ENCODE measurements at places on chromosomes 16 and 17.
A peak's percentile ranks its signal among the peaks of the same experiment; 100 is the strongest.

DNA sequence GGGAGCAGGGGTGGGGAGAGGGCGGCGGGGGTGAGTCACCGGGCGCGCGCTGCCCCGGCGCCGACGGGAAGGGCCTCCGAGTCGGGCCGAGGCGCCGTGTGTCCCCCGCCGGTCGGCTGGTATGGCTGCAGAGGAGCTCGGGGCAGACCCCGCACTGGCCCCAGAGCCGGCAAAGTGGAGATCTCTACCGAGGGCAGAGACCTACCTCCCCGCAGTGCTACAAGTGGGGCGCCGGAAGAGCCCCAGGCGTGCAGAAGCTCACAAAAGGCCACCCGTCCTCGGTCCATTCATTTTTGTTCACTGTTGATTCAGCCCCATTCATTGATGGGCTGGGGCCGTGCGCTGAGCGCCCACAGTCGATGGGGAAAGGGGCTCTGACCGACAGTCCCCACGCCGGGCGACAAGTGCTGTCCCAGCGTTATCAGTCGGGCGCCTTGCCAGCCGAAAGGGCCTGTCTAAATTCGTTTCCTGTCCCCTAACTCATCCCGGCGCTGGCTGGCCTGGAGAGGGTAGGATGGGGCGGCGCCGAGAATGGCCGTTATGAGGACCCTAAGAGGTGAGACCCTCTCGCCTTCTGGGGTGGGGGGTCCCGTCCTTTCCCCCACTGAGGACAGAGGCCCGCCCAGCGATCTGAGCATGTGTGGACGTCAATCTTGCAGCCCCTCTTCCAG is 709 bp upstream of the ENO3 start:
- DNase-seq = no peak

GRCh38 chr16:13322336-13322735 is 420.9 kb downstream of the SHISA9 start:
- no peak for DNase-seq

DNA sequence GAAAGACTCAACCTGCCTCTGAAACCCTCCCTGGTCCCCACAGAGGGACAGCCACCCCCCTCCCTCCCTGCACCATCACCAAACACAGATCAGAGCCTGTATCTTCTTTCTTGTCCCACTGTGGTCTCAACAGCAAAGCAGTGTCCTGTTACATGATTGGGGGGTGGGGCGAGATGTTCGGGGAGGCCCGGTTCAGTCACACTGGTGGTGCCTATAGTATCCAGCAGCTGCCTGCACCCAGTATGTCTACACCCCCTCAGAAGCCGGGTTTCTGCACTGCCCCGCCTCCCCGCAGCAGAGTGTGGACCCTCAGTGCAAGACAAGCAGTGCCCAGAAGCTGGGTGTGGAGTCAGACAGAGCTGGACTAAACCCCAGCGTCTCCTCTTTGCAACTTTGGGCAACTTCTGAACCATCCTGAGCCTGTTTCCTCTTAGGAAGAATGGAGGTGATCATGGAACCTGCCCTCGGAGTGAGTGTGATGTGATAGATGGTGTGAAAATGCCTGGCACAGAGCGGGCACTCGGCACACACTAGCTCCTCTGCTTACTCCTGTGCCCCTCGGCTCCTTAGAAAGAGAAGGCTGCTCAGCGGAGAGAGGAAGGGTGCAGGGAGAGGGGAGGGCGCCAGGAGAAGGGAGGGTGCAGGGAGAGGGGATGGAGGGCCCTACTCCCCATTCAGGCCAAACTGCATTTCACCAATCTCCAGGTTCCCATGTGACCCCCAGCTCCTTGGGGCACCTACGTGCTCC is 84.0 kb upstream of the TNRC6C start:
- no peak for DNase-seq

GRCh38 chr16:8730335-8730915 is 56.0 kb downstream of the ABAT start:
- DNase-seq = no peak

DNA sequence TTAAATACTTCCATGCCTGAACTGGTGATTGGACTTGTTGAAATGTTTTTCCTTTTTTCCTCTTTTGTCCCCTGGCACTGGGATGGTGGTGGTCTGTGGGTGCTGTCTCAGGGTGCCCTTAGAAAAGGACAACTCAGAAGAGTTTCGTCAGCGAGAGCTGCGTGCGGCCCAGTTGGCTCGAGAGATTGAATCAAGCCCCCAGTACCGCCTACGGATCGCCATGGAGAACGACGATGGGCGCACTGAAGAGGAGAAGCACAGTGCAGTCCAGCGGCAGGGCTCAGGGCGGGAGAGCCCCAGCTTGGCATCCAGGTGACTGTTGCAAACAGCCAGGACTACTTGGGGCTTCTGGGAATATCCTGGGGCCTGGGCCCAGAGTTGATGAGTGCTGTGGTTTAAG is 6.9 kb downstream of the ATXN2L start:
- DNase-seq = no peak

GRCh38 chr17:12250973-12251372 is 230.3 kb downstream of the MAP2K4 start:
- no peak for DNase-seq

GRCh38 chr17:32849879-32850278 is 27.0 kb downstream of the MYO1D start:
- DNase-seq = peak; percentile 35

DNA sequence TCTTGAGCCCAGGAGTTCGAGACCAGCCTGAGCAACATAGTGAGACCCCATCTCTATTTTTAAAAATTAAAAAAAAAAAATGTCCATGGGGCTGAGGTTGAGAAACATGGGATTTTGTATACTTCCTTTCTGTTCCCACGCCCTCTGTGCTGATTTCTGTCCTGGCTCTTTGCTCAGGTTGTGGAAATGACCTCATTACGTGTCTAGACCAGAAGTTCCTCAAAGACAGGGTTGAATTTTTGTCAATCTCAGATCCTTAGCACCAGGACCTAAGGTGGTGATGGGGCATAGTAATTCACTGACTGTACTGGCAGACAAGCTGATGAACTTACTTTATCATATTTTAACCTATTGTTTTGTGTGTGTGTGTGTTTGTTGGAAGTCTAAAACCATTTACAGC is 11.2 kb upstream of the HNF1B start:
- no peak for DNase-seq

DNA sequence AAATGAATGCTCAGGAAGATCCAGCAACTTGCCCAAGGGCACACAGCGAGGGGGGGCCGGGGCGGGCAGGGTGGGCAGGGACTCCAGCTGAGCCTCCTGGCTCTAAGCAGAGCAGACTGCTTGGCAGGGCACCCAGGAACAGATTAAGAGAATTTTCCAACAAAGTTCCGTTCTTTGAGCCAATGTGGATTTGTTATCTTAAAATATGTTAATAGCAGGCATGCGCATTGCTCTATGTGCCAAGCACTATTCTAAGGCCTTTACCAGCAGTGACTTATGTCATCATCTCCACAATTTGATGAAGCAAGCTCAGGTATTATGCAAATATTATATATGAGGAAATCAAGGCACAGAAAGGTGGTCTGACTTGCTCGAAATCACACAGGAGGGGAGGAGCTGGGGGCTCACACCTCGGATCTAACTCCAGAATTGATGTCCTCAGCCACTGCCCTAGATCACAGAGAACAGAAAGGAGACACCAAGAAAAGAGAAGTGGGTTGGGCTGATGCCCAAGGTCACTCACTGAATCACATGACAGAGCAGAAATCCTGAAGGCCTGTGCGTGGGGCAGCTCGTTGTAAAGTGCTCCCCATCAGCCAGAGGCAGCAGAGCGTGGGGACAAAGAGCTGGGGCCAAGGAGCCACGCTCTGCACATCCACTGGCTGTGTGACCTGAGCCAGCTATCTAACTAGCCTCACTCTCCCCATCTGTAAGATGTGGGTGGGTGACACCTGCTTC is 23.2 kb upstream of the MEAK7 start:
- no peak for DNase-seq

Data from fibroblast of upper back skin (primary cell).